Forelimb muscle (tissue), 1 donor: ENCODE measurements at places on chromosomes 12 and 14.
A peak's percentile ranks its signal among the peaks of the same experiment; 100 is the strongest.

DNA sequence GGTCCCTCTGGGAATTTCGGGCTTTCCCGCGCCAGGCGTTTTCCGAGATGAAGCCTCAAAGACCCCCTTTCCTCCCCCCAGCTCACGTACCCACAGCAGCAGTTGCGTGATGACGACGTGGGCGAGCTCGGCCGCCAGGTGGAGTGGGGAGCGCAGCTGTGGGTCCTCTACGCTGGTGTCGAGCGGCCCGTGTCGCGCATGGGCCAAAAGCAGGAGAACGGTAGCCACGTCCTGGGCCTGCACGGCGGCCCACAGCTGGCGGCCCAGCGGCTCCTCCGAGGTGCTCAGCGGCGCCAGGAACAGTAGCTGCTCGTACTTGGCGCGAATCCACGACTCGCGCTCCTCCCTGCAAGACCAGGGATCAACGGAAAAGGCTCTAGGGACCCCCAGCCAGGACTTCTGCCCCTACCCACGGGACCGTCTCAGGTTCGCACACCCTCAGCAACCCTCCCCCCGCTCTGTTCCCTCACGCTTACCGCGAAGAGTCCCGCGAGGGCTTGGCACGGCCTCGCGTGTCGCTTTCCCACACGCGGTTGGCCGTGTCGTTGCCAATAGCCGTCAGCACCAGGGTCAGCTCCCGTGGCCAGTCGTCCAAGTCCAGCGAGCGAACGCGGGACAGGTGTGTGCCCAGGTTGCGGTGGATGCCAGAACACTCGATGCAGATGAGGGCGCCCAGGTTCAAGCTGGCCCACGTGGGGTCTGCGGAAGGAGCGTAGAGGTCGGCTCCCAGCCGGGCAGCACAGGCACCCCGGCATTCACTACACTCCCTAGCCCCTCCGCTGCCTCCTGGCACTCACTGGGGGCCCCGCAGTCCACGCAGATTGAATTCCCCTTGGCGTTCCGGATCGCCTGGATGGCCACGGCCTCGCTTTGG lies 11.4 kb downstream of the AGAP2 start:
- no peak for DNase-seq

- DNase-seq = no peak
Observed at GRCh38 chr14:82521191-82521590, 987.5 kb upstream of the SEL1L start.

DNA sequence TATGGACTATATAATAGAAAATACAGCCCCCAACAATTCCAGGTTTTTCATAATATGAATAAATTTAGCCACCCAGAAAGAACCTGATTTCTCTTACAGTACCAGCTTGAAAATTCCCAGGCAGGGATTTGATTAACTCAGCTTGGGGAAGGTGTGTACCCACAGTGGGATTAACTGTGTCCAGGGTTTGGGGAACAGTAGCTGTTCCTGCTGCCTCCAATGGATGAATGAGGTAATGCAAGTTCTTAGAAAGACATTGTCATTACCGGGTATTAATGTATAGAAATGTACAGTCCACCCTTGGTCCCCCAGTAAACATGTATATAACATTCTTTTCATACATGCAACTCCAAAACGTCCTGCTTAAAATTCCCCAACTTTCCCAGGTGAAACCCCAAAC lies 115.6 kb downstream of the LRIG3 start:
- DNase-seq = no peak

DNA sequence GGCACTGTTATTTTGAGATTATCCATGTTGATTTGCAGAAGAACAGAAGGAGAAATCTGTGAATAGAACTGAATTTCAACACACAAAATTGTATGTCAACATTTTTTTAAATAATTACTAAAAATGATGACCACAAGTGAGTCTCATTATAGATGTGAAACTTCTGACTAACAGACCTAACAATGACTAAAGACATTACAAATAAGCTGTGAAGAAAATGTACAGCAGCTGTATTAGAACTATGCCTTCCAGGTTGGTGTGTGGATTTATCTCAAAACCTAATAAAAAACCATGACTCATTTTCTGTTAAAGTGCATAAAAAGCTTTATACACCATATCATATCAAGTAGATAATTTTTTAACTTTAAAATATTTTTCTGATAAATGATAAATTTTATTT lies 22.5 kb upstream of the FOXG1 start:
- DNase-seq = no peak

GRCh38 chr12:53324779-53325510 lies 3.5 kb upstream of the AAAS start:
- DNase-seq = peak; percentile 72

- peak; percentile 22 for DNase-seq
Observed at GRCh38 chr12:92927436-92928281, 1.4 kb downstream of the EEA1 start.

DNA sequence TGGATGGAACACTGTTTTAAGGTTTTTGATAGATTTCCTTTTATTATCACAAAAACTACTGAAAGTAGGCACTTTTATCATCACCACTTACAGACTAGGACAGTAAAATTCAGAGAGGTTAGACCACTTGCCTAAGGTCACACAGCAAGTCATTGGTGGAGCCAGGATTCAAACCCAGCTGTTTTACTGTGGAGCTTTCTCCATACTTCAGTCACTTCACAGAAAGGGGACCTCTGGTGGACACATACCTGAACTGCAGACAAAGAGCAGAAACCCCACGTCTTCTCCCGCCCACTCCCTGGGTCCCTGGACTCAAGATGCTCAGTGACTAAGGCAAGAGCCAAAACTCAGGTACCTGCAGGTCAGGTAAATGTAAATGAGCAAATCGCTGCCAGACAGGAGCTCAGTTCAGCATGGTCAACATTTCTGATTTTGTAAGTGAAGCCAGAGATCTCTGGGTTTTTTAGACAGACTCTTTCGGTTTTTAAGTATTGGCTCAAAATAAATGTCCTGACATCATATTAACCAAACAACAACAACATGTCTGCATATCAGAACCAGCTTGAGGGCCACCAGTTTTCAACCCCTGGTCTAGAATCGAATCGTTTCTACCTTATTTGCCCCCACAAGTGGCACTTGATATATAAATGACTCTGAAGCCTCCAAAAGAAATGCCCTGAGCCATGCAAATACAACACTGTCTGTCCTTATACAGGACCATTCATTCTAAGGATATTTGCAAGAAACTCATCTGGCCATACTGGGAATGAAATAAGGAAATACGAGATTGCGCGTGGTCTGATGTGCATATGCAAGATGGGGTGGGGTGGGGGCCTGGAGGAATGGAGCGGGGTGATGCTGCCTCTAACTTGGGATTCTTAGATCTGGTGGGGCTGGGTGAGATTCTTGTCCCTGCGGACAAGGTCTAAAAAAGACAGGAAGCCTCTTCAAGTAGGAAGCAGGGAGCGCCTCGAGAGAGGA lies 110.9 kb downstream of the KSR2 start:
- no peak for DNase-seq

DNA sequence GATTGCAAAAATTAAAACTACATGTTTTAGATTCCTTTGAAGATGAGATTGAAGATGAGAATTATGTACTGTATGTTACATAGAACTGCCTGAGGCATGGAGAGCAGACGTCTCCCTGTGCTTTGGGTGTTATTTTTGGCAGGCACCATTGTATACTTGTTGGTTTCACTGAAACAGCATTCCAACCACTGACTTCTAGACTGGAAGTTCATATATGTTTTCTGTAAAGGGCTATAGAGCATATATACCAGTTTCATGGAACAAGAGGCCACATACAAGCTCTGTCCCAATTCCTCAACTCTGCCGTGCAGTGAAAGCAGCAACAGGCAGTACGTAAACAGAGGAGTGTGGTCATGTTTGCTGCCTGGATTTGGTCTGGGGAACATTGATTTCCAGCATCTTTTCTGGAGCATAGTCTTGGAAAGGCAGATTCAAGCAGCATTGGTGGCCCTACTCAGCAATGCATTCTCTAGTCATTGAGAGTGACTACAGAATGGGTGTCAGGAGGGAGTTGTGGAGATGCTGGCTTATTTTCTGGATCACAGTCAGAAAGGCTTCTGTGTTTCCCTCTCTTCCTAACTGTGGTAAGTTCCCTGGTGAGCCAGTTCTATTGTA lies 57.6 kb upstream of the CNTN1 start:
- no peak for DNase-seq

DNA sequence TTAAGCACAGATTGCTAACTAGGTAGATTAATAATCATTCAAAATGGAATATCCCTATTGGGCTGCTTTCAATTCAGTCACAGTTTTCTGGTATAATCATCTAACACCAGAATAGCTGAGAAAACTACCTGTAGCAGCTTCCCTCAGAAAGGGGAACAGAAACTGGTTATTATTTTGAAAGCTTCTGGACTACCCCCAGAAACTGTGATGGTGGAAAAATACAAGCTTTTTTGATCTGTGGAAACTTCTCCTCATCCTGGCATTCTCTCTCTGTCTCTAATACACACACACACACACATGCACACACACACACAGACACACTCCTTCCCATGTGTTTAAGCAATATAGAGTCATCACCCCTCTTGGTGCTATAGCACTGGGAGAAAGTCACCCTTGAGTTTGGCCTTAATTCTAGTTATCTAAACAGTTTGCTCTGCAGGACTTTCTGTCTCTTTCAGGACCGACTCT lies 251.5 kb upstream of the LMO3 start:
- DNase-seq = no peak

GRCh38 chr12:96606644-96607043 lies 117.3 kb downstream of the CFAP54 start:
- no peak for DNase-seq

DNA sequence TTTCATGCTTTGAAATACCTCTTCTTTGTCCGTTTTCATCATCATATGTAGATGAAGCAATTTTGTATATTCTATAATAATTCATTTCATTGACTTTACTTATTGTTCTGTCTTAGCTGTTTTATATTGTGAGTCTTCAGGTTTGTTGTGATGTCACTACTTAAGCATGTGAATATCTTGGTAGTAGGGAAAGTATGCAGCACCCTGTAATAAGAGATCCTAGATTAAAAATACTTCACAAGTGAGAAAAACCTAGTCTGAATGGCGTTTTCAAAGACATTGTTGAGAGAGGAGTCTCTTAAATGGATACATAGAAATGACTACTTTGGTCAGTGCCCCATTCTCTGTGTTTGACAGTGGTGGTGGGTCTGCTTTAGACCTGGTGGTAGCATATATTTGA lies 61.4 kb downstream of the SLC16A7 start:
- no peak for DNase-seq

DNA sequence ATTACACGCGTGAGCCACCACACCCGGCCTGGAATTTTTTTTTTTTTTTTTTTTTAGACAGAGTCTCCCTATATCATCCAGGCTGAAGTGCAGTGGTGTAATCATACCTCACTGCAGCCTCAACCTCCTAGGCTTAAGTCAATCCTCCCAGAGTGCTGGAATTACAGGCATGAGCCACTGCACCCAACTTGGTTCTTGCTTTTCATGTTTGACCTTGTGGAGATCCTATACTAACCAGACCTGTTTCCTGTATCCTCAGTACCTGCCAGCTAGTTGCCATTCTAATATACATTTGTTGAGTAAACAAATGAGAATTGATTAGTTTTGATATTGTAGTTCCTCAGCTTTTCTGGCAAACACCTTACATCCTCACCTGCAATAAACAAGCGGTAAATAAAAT lies 3.2 kb upstream of the VSIG10 start:
- DNase-seq = no peak

- no peak for DNase-seq
Observed at GRCh38 chr14:91231446-91231845, 13.1 kb downstream of the GPR68 start.

DNA sequence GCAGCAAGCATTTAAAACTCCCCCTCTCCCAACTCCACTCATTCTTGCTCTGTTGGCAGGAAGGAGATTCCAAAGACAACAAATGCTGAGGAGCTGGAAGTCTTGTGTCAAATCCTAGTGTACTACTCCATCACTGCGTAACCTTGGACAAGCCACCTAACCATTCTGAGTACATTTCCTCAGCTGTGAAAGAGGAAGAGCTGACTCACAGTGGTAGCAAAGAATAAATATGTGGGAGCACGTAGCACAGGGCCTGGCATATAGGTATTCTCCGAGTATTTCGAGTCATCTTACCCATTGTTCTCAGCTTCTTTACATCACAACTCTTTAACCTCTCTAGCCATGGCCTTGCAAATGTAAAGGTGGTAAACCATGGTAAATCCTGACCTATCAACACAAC lies 28.7 kb downstream of the EGLN3 start:
- no peak for DNase-seq

DNA sequence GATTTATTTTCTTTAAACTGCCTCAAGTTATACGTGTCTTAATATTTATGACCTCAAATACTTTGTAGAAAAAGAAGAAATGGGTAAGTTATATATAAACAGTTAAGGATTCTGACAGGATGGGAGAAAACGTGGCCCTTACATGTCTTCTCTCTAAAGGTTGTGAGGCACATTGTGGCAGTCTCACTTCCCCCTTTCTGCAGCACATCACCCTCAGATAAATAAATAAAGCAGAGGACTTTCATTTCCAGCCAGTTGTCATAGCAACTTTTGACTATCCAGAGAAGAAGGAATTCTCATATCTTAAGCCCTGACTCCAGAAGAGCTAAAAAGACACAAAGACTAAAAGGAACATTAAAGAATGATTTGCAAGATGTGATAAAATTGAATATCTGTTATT lies 28.8 kb upstream of the CEP83 start:
- no peak for DNase-seq

GRCh38 chr14:69901113-69901951 lies 22.1 kb downstream of the SMOC1 start:
- no peak for DNase-seq

- no peak for DNase-seq
Observed at GRCh38 chr12:124453419-124454351, 113.7 kb downstream of the NCOR2 start.

DNA sequence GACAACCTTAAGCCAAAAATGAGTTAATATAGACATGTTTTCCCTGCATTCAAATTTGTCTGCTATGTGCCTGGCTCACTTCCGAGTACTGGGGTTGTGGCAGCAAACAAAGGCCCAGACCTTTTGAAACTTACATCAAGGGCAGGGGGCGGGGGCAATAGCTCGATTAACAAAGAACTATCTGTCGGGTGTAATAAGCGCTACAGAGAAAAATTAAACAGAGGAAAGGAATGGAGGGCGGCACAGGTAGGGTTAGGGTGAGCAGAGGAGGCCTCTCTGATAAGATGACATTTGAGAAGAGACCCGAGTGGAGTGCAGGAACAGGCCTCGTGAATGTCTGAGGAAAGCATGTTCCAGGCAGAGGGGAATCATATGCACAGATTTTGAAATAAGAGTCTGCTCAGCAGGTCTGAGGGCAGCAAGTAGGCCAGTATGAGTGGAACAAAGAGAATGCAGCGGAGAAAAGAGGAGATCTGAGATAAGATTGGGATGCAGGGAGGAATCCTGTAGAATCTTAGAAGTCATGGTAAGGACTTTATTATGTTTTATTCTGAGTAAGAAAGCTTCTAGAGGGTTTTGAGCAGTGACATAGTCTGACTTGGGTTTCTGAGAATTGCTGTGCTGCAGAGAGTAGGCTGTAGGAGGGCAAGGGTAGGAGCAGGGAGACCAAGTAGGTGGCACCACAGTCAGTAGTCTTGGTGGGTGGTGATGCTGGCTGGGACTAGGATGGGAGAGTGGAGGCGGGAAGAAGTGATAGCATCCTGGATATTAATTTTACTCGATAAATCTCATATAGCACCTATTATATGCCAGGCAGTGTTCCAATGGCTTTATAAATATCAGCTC lies 52.6 kb downstream of the BICDL1 start:
- DNase-seq = no peak
